ENCODE measurements at places on chromosomes 7 and 10.
A peak's percentile ranks its signal among the peaks of the same experiment; 100 is the strongest.

GRCh38 chr10:102274062-102274461 lies 28.7 kb downstream of the GBF1 start:
- no peak for DNase-seq

- DNase-seq, result no peak
Measured at GRCh38 chr10:86203162-86203905, 163.3 kb downstream of the GRID1 start.

- DNase-seq, result no peak
Measured at GRCh38 chr10:132535065-132535651, 2.4 kb upstream of the INPP5A start.

GRCh38 chr10:71623098-71623985 lies 96.2 kb downstream of the C10orf105 start:
- no peak for DNase-seq

GRCh38 chr10:2019281-2019680 lies 282.0 kb upstream of the ADARB2 start:
- no peak for DNase-seq

DNA sequence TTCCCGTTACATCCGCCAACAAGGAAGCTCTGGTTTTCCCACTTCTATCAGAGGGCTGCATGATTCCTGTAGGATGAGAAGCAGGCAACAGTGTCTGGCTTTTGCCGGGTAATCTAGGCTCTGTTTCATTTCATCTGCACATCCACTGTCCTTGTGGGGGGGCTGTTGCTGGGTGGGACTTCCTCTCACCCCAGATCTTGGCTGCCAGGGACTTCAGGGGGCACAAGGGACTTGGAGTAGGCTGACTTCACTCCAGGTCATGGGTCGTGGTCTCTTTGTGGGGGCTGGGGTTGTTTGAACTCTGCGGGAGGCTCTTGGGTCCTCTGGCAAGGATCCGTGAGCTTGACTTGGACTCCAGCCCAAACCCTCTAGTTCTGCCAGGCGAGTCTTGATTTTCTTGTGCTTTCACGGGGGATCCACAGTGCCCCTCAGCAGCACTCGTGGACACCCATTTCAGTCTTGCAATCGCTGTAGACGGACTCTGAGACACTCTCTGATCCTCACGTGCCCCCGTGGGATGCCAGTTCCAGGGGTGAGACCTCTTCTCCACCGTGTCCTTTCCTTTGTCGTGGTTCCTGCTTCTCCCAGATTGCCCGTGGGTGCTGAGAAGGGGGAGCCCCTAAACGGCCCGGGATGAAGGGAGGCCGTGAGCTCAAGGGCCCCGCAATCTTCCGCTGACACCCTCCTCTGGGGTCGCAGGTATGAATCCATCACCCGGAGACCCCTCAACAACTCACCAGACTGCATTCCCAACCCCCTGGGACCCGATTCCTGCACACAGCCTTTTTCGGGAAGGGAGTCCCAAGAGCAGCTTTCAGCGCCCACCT lies 21.4 kb upstream of the ZNF273 start:
- DNase-seq, result no peak

DNA sequence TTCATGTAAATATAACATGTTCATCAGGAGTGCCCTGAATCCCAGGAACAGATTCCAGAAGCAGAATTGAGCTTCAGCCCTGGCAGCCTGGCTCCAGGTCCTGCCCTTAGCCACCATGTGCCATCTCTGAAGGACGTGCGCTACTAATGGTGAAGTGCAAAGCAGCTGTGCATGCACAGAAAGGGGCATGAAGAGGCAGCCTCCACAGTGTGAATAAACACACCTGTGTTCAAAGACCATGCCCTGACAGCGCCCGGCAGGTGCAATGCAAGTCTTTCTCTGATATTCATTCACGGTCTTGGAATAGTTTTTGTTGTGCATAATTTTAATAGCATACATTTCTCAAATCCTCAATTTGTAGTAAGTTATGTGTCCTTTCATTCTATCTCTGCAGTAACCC lies 250.4 kb upstream of the TCERG1L start:
- DNase-seq, result no peak

DNA sequence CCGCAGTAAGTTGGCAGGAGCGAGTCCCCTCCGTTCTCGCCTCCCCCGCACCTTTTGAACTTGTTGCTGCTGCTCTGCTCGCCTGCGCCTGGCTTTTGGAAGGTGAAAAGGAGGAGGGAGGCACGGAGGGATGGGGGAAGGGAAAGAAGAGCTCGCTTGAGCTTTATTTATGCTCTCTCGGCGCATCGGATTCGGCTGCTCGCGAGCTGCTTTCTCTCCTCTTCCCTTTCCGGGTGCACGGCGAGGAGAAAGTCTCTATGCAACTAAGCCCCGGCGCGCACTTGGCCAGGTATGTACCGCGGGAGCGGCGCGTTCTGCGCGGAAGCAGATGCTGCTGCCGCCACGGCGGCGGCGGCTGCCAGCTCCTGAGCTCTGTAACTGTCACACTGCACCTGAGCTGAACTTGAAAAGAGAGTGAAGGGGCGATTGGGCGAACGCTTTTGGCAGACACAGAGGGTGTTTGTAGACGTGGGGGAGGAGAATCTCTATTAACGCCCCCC lies 551 bp downstream of the KCND2 start:
- peak; percentile 73 for DNase-seq

- DNase-seq, result no peak
Measured at GRCh38 chr10:129385600-129385999, 81.4 kb upstream of the MGMT start.

- no peak for DNase-seq
Measured at GRCh38 chr7:24698531-24699266, 58.6 kb downstream of the GSDME start.

DNA sequence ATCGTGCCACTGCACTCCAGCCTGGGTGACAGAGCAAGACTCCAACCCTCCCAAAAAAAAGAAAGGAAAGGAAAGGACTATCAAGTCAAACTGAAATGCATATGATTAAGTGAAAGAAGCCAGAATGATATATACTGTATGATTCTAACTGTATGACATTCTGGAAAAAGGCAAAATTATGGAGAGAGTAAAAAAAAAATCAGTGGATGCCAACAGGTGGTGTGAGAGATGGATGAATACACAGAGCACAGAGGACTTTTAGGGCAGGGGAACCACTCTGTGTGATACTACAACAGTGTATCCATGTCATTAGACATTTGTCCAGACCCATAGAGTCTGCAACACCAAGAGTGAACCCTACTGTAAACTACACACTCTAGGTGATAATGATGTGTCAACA lies 99.2 kb downstream of the SLIT1 start:
- DNase-seq, result no peak
